Stimulated activated naive B cell treated with anti-CD40 and anti-IgM and Interleukin-4, amounts not matched to agents 10 μg/mL and 1 μg/mL and 100 μg/mL, for 72 hours (primary cell): ENCODE measurements at places on chromosomes 2 and 18.

- peaks cover 77% of the 10 kb centered on the region for H3K27me3 ChIP-seq
- peaks cover 7% of the 10 kb centered on the region for H3K4me1 ChIP-seq
- no peak overlapping the region for H3K27ac ChIP-seq
- no peak for DNase-seq
These were observed 106.5 kb upstream of the KCTD1 start for GRCh38 chr18:26654616-26655524.

GRCh38 chr2:197759013-197759412 lies 26.1 kb downstream of the BOLL start:
- H3K27ac ChIP-seq, result no peak overlapping the region
- H3K36me3 ChIP-seq, result no peaks in the 10 kb centered on the region
- no peak overlapping the region for H3K4me3 ChIP-seq
- H3K27me3 ChIP-seq, result peaks cover 28% of the 10 kb centered on the region

DNA sequence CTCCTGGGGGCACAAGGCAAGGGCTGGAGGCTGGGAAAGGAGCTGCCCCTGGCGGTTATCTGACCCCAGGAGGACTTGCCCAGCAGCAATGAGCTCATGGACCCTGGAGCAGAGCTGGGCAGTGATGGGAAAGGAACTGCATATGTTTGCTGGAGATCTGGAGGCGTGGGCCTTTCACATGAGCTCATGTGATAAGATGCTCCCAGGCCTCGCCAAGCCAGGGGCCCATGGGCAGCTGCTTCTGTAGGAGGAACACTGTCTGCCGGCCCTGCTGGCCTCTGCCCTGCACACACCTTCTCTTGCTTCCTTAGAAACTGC lies 9.0 kb upstream of the NPPC start:
- peaks cover 9% of the 10 kb centered on the region for H3K27me3 ChIP-seq
- no peak for DNase-seq
- peaks cover 11% of the 10 kb centered on the region for H3K4me1 ChIP-seq
- no peak overlapping the region for H3K4me3 ChIP-seq
- no peaks in the 10 kb centered on the region for H3K36me3 ChIP-seq
- no peak overlapping the region for H3K27ac ChIP-seq

DNA sequence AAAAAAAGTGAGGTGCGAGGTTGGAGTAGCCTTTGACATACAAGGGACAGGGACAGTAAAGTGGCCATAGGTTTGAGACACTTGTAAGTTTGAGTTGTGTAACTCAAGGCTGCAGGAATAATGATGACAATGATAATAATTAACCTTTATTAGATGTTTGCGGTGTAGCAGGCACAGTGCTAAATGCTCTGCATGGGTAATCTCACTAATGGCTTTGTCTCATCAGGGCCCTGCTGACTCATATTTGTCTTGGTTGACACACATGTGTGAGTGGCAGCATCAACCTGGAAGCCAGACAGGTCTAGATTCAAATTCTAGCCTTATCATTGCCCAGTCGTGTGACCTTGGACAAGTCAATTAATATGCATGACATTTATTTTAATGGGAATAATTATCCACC lies 126.2 kb downstream of the FSHR start:
- no peaks in the 10 kb centered on the region for H3K27me3 ChIP-seq
- no peak overlapping the region for H3K4me3 ChIP-seq
- no peak overlapping the region for H3K27ac ChIP-seq
- H3K36me3 ChIP-seq, result no peaks in the 10 kb centered on the region

DNA sequence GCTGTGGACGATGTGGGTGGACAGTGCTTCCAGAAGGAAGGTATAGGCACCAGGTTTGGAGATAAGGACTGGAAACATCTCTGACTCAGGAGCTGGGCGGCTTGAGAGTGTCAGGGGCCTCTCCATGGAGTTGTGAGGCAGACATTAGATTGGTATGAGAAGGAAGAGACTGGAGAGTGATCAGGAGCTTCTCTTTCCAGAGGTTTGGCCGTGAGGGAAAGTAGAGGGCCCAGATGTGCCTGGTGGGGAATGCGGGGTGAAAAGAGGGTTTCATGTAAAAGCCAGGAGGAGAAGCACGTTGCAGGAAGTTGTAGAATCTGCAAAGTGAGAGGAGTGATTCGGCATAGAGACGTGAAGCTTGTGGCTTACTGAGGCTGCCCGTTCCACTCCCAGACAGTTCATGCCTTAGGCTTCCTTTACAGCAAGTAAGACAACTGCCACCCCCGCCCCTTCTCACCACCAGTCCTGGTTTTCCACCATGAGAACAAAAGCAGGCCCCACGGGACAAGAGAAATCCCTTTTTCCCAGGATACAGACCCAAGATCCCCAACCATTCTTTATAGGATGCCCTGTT lies 166.3 kb upstream of the HDAC4 start:
- H3K4me3 ChIP-seq, result no peak overlapping the region
- no peak overlapping the region for H3K27ac ChIP-seq
- no peak for DNase-seq
- no peaks in the 10 kb centered on the region for H3K36me3 ChIP-seq

- no peaks in the 10 kb centered on the region for H3K4me1 ChIP-seq
- H3K27me3 ChIP-seq, result peaks cover 42% of the 10 kb centered on the region
- H3K4me3 ChIP-seq, result no peak overlapping the region
- H3K36me3 ChIP-seq, result peaks cover 19% of the 10 kb centered on the region
- DNase-seq, result no peak
These were observed 121.9 kb downstream of the HDAC4 start for GRCh38 chr2:239278941-239279365.

DNA sequence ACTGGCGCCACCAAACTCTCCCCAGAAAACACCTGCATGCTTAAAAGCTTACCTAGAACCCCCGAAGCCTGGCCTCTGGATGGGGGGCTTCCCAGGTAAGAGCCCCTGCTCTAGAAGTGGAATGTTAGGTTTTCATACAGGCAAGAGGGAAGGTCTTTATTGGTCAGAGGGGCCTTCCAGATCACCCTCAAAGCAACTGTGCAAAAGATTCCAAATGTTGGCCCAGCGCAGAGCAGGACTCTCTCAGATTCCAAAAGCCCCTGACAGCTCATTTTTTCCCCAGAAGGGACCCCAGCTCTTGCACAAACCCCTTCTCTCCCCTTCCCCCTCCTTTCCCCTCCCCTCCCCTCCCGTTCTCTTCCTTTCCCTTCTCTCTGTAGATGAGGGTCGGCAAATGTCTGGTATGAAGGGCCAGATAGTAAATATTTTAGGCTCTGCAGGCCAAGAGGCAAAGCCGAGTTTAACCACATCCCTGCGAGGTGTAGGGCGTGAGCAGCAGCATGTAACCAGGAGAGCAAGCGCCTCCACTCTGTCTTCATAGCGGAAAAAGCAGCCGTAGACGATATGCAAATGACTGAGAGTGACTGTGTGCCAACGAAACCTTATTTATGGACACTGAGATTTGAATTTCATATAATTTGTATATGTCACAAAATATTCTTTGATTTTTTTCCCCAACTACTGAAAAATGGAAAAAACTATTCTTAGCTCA lies 116.9 kb downstream of the SMAD7 start:
- H3K4me1 ChIP-seq, result peaks cover 52% of the 10 kb centered on the region
- no peaks in the 10 kb centered on the region for H3K27me3 ChIP-seq
- H3K27ac ChIP-seq, result peak overlapping the region; percentile 94
- H3K4me3 ChIP-seq, result peak overlapping the region; percentile 82

DNA sequence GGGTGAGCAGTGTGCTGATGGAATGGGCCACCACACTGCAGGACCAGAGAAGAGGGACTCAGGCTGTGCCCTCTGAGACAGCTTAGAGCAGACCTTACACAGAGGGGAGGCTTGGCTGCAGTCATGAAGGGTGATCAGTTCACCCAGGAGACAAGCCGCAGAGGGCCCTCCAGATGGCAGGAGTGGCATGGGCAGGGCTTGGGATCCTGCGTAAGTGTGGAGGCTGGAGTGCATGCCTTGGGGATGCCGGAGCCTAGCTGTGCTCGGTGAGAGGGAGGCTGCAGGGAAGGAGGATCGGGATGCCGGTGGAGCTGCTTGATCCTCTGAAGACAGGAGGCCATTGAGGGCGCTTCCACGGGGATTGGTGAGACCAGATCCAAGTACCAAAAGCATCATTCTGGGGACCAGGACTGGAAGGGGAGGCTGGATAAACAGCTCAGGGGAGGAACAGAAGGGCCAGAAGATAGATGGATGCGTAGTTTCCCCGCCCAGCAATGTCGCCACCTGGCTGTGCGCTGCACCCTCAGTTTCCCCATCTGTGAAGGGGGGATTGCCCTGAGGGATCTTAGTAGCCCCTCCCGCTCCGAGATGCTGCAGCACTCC lies 163.4 kb downstream of the INHBB start:
- no peak overlapping the region for H3K4me3 ChIP-seq
- H3K27me3 ChIP-seq, result peaks cover 6% of the 10 kb centered on the region
- no peak for DNase-seq
- no peak overlapping the region for H3K27ac ChIP-seq
- H3K36me3 ChIP-seq, result no peaks in the 10 kb centered on the region

DNA sequence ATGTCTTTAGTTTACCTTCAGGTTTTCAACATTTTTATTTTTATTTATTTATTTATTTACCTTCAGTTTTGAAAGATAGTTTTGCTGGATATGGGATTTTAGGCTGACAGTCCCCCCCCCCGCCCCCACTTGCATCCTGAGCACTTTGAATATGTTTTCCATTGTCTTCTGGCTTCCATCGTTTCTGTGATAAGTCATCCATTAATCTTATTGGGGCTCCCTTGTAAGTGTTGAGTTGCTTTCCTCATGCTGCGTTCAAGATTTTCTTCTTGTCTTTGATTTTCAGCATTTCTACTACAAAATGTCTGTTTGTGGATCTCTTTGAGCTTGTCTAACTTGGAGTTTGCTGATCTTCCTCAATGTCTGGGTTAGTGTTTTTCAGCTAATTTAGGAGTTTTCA lies 19.4 kb upstream of the LDLRAD4 start:
- DNase-seq, result no peak
- no peak overlapping the region for H3K27ac ChIP-seq
- H3K4me1 ChIP-seq, result no peaks in the 10 kb centered on the region
- H3K4me3 ChIP-seq, result no peak overlapping the region
